ENCODE measurements at places on chromosomes 6 and 20. TPM values are rescaled to one million over a fixed set of nuclear protein-coding genes. Genes with fewer than 3 reads are reported as not detected.

Gene SLC17A9
- total RNA-seq, result 19.2 TPM

Gene VSX1
- total RNA-seq, result not detected

Gene HCRTR2
- total RNA-seq, result not detected

Gene MROH8
- 1.5 TPM for total RNA-seq

Data from thoracic aorta endothelial cell (primary cell).